ENCODE measurements at places on chromosomes 1 and 21.
A peak's percentile ranks its signal among the peaks of the same experiment; 100 is the strongest.

DNA sequence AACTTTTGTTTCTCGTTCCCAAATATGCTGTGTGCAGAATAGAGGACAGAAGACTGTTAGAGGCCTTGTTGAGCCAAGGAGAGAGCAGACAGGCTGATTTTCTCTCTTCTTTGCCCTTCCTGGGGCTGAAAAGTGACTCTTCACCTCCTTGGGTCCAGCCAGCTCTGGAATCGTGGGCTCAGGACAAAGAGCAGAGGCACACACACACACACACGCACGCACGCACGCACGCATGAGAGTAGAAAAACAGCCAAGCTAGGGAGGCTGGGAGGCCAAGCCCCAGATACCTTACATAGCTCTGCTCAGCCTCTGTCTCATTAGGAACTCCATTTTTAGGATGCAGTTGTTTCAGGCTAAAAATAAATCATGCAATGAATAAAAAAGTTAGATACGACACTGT lies at the start of gene CASQ2:
Gene CASQ2 (minus strand): TSS at position 166 of the 400 bp plus-strand sequence. CDS start 173 bp downstream, outside the sequence.
- DNase-seq, result no peak

GRCh38 chr1:153099461-153100045 lies 5.2 kb upstream of the SPRR2E start:
- no peak for DNase-seq

GRCh38 chr21:28099001-28099705 lies 893.5 kb downstream of the LTN1 start:
- no peak for DNase-seq

DNA sequence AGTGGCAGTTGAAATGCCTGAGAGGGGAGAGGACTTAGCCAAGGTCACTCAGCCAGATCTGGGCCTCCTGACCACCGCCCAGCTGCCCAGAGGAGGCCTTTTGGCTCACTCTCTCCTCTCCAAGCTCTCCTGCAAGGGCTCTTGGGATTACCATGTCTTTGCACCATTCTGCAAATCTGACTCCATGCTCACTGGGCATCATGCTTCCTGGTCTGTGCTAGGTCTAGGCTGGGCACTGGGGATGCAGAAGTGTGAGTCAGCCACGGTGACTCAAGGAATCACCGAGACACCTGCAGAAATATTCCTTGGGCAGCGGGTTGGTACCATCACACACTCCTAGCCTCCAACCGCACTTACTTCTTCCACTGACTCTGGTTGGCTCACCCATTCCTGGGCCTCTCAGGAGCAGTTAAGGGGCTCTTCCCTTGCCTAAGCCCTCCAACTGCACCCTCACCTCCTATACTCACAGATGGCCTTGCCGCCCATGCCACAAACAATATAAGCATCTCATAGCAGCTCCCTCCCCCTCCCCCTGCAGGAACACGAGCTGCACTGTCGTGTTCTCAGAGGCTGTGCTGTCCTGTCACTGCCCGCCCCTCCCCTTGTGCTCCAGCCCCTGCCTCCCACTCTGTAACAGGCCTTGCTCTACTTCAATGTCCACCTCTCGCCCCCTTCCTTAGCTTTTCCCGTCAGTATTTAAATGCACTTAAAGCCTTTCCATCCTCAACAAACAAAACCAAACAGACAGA lies 34.8 kb downstream of the CDCP2 start:
- DNase-seq, result no peak

- no peak for DNase-seq
Observed at GRCh38 chr1:101964708-101965107, 32.0 kb downstream of the OLFM3 start.

DNA sequence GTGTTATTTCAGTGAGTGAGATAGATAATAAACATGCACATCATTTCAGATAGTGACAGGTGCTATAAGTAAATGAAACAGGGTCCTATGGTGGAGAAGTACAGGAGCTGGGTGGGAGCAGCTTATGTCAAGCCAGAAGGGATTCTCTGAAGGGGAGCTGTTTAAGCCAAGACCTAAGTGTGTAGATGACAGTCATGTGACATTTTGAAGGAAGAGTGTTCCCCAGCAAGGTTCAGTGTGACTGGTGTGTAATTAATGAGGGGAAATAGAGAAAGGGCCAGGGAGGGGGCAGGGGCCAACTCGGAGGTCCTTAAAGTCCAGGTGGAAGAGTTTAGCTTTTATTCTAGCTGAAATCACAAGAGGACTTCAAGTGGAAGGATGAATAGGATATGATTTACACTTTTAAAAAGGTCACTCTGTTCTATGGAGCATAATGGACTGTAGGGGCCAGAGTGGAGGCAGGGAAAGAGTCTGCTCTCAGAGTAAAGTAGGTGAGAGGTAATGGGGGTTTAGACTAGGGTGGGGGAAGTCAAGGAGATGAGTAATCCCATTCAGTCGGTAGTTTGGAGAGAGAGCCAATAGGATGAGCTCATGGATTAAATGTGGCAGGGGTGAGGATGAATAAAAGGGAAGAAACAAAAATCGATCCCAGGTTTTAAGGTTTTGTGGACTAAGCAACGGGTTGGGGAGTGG lies 243.1 kb downstream of the CACNA1E start:
- DNase-seq, result no peak

DNA sequence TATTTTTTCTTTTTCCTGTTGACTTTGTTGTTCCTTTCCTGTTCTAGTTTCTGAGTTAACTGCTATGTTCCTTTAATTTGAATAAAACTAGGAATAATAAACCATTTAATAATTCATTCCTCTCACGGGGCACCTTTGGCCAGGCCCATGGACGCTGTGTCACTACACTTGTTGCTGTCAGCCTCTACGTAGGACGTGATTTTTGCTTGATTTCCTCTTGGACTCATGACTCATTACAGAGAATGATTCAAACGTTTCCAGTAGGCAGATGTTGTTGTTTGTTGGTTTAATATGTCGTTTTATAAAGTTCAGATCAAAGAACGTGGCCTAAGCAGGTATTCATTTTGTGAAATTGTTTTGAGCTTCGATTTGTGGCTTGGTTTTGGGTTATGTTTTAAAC lies 9.1 kb upstream of the SLC19A1 start:
- no peak for DNase-seq

DNA sequence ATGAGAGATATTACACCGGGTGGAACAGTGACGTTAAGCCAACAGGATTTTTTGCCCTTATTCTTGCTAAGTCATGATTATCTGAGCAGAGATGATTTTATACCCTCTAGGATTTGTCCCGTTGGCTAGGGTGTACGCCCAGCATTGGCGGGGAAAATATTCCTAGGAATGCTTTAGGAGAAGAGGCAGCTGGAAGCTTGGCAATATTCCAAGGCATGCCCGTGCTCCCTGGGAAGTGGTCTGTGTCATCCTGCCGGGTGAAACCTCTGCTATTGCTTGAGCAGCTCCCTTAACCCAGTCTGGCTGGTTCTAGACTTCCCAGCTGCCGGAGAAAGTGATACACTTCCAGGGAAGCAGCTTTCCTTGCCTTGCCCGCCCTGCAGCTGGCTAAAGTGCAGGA lies 16.2 kb downstream of the CHRNB2 start:
- DNase-seq, result no peak

DNA sequence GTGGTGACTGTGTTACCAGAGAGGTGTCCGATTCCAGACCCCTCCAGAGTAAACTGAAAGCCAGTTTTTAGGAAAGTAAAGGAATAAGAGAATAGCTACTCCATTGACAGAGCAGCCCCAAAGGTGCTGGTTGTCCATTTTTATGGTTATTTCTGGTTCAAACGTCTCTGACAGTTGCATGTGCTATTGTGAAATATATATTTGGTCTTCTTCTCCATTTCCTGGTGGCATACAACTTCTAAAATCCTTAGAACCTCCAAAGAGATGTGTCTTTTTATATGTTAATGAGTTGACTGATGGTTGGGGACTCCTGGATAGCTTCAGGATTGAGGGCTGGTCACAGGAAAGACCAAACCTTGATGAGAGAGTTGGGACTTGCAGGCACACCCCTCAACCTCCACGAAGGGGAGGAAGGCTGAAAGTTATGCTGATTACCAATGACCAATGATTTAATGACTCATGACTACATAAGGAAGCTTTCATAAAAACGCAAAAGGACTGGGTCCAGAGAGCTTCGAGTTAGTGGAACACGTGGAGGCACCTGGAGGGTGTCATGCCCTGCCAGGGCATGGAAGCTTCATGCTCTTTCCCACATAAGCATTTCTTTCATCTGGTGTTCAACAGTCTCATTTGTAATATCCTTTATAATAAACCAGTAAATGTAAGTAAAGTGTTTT lies 100.7 kb downstream of the SLC16A1 start:
- no peak for DNase-seq

GRCh38 chr1:177306981-177307380 lies 136.2 kb downstream of the BRINP2 start:
- DNase-seq, result no peak

GRCh38 chr1:178639326-178639725 lies 85.7 kb upstream of the RALGPS2 start:
- no peak for DNase-seq

- DNase-seq, result no peak
Observed at GRCh38 chr1:152410599-152410998, 3.5 kb downstream of the CRNN start.

DNA sequence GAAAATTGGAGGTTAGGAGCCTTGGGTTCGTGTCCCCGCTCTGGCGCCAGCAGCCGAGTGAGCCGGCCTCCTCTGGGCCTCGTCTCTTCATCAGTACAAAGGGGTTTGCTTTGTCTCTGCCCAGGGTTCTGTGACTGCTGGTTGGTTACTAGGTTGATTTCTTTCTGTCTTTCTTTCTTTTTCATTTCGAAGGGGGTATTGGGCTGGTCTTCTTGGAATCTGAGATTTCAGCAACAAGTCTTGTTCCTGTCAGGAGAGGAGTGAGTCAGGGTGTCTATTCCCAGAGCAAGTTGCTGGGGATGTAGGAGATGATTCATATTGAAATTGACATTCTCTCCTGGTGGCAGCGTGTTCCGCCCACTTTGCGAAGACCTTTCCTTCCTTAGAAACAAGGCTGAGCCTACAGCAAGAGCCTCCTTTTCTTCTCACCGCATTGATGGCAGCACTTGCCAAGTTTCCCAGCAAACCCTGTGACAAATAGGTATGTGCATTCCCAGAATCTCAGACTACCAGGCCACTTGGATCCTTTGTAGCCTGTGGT lies 79.2 kb downstream of the MAN1C1 start:
- DNase-seq, result no peak

DNA sequence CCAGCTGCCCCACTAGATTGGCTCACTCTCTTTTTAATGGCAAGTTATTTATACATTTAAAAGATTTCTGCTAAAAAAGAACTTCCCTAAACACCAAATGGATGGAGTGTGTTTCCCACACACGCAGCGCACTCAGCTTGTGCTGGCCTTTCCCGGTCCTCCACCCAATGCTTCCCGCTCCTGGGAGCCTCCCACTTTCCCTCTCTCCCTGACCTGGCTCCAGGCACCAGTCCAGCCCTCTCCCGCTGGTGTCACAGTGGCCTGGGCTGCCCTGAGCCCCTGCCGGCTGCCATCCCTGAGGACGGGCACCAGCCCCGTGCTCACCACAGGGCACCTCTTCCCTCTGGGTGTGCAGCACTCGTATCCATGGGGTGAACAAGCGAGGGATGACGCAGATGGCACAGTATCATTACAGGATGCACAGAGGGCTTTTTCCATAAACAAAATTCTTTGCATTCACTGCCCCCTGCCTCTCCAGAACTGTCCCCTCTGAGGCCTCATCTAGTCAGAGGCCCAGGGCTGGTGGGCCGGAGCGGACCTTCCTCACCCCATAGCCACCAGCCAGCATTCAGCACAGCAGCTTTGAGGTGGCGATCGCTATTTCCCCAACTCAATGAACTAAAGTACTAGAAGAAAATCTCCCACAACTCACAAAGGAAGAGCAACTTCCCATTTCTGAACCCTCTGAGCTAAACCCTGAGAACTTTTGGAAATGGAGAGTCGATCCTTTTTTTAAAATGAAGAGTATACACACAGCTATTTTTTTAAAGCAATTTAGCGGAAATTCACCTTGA lies 68.5 kb downstream of the SLC37A1 start:
- no peak for DNase-seq

DNA sequence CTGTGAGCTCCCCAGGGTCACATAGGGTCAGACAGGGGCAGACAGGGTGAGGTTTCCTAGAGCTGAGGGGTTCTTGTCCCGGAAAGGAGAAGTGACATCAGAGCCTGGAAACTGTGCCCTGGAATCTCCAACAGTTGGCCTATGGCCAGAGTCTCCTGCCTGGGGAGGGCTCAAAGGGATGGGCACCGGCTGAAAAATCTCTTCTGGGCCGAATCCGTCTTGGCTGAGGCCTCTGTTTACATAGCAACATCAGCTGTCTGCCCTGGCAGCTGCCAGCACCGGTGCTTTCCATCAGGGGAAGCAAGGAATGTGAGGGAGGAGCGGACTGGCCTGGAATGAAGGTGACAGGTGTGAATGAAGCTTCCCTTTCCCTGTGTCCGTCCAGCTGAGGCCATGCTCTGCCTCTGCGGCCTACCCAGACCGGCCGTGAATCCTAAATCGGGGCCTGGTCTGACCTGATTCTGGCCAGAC lies 30.7 kb downstream of the VASH2 start:
- peak; percentile 21 for DNase-seq

- no peak for DNase-seq
Observed at GRCh38 chr21:37341254-37341960, 25.2 kb upstream of the DYRK1A start.

GRCh38 chr1:183956559-183957188 lies 80.9 kb downstream of the COLGALT2 start:
- no peak for DNase-seq

GRCh38 chr1:63630238-63630637 lies 37.0 kb downstream of the PGM1 start:
- DNase-seq, result no peak

- no peak for DNase-seq
Observed at GRCh38 chr21:37550618-37551330, 184.2 kb downstream of the DYRK1A start.

GRCh38 chr1:99623554-99623953 lies 22.4 kb upstream of the PALMD start:
- DNase-seq, result no peak

- DNase-seq, result no peak
Observed at GRCh38 chr1:180631194-180631765, 542 bp upstream of the XPR1 start.

GRCh38 chr1:214970016-214970415 lies 112.5 kb upstream of the KCNK2 start:
- no peak for DNase-seq

GRCh38 chr1:232472485-232473041 lies 157.4 kb downstream of the SIPA1L2 start:
- no peak for DNase-seq

DNA sequence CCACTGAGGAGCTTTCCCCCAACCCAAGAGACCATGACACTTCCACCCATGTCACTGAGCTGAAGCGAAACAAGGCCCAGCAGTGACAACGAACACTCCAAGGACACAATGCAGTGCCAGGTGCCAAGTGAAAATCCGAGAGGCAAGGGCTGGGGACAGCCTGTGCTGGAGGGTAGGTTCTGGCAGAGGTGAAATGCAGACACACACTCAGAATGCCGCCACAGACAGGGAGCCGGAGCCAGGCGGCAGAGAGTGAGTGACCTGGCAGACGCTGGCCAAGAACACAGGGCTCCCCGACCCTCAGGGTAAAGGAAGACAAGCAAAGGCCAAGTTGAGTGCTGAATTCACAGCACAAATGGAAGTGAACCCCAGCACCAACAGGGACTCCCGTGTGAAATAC lies 78.9 kb downstream of the CD46 start:
- no peak for DNase-seq

DNA sequence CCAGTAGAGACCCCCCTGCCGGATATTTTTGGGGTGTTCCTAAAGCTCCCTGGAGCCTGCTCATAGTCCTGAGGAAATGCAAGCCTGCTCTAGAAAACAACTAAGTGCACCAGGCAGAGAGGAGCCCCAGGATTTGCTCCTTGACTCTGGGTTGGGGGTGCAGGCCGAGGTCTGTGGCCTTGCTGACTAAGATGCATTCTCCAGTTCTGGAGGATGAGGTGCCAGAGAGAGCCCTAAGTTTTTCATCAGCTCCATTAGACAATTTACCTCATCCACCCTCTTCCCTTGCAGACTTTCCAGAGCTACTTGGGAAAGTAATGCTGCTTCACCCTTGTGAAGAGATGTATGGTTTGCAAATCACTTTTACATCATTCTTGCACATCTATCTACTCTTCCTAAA lies 9.1 kb downstream of the TUFT1 start:
- DNase-seq, result no peak
